Osteocyte (in vitro differentiated cells): ENCODE measurements at places on chromosomes 1 and 21.

- DNase-seq = no peak
Measured at GRCh38 chr1:210233495-210234328, 1.1 kb downstream of the SERTAD4 start.

DNA sequence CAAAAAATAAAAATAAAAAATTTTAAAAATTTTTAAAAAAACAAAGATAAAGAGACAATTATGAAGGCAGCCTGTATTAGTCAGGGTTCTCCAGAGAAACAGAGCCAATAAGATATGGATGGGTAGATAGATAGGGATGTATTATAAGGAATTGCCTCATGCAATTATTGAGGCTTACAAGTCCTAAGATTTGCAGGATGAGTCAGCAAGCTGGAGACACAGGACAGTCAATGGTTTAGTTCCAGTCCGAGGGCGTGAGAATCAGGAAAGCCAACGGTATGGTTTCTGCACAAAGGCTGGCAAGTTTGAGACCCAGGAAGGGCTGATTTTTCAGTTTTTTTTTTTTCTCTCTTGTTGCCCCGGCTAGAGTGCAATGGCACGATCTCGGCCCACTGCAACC is 24.1 kb upstream of the EIF4G3 start:
- DNase-seq = no peak

GRCh38 chr1:11355559-11356475 is 82.8 kb downstream of the UBIAD1 start:
- no peak for DNase-seq

GRCh38 chr1:9766759-9767442 is 56.9 kb downstream of the CLSTN1 start:
- no peak for DNase-seq

DNA sequence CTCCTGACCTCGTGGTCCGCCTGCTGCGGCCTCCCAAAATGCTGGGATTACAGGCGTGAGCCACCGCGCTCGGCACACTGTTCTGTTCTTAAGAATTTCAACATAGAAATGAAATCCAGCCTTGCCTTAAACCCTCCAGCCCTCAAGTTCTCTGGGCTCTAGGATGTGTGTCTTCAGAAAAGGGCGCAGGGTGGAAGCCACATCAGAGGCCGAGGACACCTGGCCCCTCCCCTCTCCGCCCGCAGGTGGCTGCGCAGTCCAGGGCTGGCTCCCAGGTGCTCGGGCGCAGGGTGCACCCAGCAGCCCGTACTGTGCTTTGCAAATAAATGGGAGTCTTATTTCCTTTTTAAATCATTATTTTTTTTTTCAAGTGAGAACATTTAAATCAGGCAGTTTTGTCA is 2.0 kb upstream of the C1orf174 start:
- DNase-seq = no peak

DNA sequence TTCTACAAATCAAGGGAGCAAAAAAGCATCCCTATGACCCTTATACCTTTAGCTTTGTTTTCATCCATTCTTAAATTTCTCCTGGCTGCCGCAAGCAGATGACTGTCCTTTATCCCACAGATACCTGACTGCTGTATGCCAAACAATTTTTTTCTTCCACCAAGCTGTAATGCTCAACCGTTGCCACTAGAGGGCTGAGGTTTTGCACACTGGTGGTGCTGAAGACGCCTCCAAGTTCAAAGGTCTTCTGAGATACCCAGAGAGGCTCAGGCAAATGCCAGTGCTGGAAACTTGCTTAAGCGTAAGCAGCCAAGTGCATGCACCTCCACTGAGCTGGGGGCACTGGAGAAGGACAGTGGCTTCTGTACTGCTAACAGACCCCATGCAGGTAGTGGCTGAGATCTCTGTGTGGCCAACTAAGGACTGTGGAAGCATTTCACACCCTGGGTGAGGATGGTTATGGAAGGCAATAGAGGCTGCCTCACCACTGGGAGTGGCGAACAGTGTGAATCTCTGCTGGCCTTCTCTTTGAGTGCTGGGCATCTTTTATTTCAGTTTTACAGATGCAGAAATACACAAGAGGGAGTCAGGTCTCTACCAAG is 28.5 kb downstream of the CNIH3 start:
- no peak for DNase-seq

- DNase-seq = peak; percentile 85
Measured at GRCh38 chr1:147669469-147670318, 630 bp downstream of the ACP6 start.

DNA sequence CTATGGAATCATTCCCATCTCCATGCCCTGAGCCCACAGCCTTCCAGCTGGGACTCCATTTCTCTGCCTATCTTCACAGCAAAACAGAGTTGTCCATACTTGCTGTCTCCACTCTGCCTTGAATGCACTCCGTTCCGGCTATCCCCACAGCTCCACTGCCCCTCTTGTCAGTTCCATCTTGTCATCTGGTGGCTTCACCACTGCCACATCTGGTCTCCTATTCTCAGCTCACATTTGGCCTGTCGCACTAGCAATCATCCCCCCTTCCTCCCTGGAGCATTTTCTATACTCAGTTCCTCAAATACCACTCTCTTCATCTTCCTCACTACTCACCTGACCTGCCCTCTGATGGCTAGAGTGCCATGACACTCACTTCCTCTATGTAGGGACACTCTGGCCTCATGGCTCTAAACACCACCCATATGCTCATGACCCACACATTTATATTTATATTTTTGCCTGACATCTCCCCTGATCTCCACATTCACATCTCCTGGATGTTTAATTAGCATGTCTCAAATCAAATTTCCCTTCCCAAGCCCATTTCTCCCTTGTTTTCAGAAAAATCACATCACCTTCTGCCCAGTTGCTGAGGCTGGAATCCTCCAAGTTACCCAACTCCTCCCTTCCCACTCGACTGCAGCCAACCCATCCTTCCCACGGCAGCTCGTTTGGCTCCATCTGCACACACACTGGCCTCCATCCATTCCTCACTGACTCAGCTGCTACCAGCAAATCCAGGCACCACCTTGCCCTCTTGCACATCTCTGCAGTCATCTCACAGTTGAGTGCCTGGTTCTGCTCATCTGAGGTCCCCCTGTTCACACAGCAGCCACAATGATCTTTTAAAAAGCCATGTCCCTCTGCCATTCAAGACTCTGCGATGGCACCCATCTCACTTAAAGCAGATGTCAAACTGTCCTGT is 6.1 kb downstream of the ZNF692 start:
- DNase-seq = peak; percentile 2

- no peak for DNase-seq
Measured at GRCh38 chr1:53286955-53287354, 40.9 kb downstream of the LRP8 start.

DNA sequence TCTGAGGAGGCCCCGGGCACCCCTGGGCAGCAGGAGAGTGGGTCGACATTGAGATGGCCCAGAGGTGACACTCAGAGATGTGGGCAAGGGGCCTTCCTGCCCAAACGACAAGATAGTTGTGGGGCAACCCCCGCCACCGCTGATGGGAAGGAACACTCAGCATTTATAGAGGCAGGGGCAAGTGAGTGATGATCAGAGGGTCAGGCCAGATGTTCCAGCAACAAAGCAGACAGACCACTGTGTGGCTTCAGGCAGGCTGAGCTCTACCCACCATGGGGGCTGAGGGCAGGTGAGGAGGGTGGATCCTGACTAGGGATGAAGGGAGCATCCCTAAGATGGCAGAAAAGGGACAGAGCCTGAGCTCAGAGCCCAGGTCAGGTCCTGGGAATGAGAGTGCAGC is 362.7 kb downstream of the PTPRU start:
- DNase-seq = peak; percentile 76

GRCh38 chr1:211910913-211911485 is 80.4 kb upstream of the LPGAT1 start:
- DNase-seq = no peak

DNA sequence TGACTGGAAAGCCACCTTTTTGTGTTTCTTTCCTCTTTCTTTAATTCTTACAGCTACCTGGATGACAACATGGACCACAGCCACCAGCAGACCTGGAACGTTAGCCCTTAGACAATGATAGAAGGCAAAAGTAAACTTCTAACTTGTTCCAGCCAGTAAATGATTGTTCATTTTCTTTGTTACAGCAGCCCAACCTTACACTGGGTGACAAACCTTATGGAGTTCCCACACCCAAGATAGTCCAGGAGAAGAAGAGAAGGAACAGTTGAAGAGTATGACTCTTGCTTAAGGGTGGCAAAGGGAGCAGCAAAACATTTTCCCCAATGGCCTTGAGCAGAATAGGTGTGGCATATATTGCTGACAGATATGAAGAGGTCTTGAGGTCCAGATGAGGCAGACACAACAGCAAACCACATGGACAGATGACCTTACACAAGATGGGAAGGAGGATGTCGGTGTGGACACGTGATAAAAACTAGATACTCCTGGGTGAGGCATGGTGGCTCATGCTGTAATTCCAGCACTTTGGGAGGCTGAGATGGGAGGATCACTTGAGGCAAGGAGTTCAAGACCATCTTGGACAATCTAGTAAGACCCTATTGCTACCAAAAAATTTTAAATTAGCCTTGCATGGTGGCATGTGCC is 11.8 kb upstream of the FAM76A start:
- DNase-seq = no peak

DNA sequence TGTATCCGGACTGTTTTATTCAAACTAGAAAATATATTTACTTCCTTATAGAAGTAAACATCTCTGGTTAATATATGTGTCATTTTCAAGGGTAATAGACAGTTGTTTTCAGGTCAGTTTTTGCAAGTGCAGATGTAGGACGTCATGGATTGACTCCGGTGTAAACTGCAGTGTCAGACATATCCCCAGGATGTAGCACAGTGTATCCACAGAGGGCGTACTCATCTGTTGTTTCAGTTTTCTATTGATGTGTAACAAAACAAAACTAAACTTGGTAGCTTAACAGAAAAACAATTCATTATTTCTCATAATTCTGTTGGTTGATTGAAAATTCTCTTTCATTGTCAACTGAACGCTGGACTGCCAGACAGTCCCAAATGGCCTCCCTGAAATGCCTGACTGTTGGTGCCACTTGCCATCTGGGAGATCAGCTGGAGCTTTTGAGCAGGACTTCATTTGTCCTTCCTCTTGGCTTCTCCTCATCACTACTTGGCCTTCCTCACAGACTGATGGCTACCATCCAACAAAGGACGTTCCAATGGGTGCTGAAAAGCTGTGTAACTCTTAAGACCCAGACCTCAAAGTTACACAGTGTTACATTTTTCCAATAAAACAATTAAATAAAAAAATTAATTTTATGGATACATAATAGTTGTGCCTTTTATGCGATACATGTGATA is 181.6 kb downstream of the NCAM2 start:
- DNase-seq = no peak

DNA sequence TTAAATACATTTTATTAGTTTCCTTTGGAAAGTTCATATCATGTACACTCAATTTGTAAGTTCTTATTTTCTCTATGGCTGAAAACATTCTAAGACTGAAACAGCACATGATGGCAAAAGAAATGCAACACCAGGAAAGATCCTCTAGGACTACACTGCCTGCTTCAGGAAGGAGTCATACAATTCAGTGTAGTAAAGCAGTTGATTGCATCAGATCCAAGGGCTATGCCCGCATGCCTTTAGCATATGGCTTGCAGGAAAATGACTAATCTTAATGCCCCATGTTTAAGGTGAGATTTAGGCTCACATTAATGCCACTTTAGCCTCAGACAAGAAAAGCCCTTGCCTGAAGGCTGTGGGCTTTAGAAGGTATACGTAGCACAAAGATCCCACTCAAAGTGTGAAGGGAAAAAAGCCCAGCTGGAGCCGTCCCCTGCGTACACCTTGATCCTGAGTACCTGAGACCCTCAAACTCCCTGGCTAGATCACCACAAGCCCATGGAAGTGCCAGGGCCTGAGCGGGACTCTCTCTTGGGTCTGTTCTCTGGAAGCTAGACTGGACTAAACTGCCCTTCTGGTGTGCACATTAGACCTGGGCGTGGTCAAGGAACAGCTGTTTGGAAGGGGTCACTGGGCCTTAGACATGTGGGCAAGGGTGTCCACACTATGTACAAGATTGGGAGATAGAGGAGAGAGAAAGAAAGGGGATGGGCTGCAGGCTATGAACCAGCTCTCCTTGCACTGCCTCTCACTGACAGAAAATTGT is 52.9 kb downstream of the ESRRG start:
- no peak for DNase-seq

GRCh38 chr1:6466023-6466422 is at the start of gene TNFRSF25:
TNFRSF25 (minus strand) TSS chr1:6466173; CDS start chr1:6466107, 66 bp downstream.
- DNase-seq = no peak

DNA sequence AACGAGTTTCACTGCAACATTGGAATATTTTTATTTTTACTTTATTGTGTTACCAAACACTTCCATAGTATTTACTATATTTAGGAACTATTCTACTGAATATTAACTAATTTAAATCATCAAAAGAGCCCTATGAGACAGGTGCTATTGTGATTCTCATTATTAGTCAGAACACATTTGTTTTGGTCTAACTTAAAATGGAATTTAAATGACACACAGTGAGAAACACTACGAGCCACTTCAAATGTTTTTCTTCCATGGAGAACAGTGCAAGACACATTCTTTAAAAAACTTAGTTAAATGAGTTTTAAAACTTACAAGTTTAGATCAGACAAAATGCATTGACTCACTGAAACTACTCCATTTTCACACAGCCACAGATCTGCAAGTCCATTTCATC is 6.6 kb upstream of the TRAF3IP3 start:
- no peak for DNase-seq

- no peak for DNase-seq
Measured at GRCh38 chr1:44270686-44271628, 57.7 kb downstream of the DMAP1 start.

- no peak for DNase-seq
Measured at GRCh38 chr21:23130308-23130707, 2132.1 kb downstream of the NCAM2 start.

- no peak for DNase-seq
Measured at GRCh38 chr1:180811886-180812285, 100.8 kb upstream of the KIAA1614 start.

- no peak for DNase-seq
Measured at GRCh38 chr21:25149022-25149421, 458.3 kb downstream of the MRPL39 start.

- no peak for DNase-seq
Measured at GRCh38 chr1:169060043-169060722, 46.3 kb upstream of the ATP1B1 start.

GRCh38 chr1:202416641-202417040 is 68.1 kb downstream of the PPP1R12B start:
- DNase-seq = no peak

- no peak for DNase-seq
Measured at GRCh38 chr1:201491896-201492511, 14.9 kb downstream of the CSRP1 start.

GRCh38 chr1:224872832-224873433 is 56.5 kb upstream of the DNAH14 start:
- DNase-seq = no peak

DNA sequence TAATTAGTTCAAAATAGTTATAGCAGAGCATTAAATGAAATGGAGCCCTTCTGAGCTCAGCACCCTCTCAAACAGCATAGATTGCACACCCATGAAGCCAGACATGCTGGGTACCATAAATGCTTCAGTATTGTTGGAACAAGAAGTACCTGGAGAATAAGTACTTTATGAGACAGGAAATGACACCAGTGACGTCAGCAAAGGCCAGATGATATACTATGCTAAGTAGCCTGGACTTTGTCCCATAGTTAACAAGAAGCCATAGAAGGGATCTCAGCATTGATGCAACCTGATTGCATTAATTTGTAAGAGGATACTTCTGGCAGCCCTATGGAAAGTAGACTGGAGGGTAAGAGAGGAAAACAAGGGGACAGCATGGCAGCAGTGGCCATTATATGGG is 16.3 kb upstream of the GADD45A start:
- no peak for DNase-seq
